HT1080 (cell line): ENCODE measurements at places on chromosomes 16 and 17. TPM values are rescaled to one million over a fixed set of nuclear protein-coding genes. Genes with fewer than 3 reads are reported as not detected.

- DNase-seq, result no peak
These were observed 29.1 kb downstream of the EFCAB13 start for GRCh38 chr17:47352848-47353247.

DNA sequence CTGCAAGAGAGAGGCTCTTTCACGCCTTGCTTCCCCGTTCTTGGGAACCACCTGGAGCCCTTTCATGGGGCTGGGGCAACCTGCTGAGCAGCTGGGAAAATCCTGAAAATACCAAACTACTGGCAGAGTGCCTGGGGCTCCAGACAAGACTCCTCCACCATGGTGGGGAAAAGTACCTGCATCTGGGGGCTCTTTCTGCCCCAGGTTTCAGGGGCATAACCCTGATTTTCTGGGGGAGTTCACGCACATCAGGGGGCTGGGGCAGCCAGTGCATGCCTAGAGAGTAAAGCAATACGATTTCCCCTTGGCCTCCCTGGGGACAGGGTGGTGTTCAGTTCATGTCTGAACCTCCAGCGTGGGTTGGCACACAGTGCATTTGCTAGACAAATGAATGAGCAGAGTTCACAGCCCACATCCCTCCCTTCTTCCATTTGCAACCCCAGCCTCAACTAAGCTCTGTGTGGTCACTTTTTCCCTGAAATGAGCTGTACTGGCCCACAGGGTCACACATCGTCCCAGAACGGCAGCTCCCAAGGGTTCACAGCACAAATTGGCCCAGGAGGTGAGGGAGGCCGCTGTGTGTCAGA lies 5.2 kb upstream of the CDC42EP4 start:
- no peak for DNase-seq

The KRTAP3-2 gene
- not detected in 2 replicates for total RNA-seq

The PRAC2 gene
- total RNA-seq, result not detected in 2 replicates

The EFCAB3 gene
- total RNA-seq, result not detected in 2 replicates

The PVALEF gene
- not detected in 2 replicates for total RNA-seq

GRCh38 chr16:74793571-74793970 lies 19.0 kb upstream of the FA2H start:
- no peak for DNase-seq

DNA sequence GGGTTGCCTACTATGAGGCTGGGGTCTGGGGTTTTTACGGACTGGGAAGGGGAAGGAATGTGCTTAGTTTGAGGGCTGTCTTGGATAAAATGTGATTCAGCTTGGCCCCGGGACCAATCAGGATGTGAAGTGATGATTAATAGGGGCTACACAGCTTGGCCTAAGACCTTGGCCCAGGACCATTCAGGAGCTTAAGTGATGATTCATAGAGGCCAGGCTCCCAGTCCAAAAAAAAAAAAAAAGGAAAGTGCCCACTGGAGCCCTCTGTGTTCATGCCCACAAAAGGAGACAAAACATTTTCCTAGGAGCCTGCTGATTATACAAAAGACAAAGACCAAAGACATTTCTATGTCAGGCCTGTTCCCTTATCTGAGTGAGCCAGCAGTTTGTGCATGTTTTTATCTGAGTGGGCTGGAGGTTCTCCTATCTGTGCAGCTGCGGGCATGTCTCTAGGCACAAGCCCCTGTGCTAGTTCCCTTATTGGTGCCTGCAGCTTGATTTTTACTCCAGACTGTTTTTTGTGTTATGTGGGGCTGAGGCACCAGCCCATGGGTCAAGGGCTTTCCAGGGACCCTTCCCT lies 898.2 kb upstream of the GOT2 start:
- DNase-seq, result peak; percentile 93

DNA sequence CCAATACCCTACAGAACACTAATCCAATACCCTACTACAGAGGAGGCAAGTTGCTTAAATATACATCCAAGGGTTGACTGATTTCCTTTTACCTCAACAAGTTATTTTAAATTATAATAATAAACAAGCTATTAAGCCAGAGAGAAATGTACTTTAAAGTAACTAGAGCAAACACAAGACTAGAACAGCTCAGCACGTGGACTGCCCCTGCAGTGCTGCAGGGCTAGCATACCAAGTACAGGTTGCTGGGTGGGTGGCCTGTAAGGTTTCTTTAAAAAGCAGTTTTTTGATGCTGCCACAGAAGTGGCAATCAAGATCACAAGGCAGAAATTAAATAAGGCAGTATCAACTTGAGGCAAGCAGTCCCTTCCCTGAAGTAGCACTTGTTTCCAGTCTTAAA lies 63.5 kb downstream of the PARN start:
- DNase-seq, result no peak

DNA sequence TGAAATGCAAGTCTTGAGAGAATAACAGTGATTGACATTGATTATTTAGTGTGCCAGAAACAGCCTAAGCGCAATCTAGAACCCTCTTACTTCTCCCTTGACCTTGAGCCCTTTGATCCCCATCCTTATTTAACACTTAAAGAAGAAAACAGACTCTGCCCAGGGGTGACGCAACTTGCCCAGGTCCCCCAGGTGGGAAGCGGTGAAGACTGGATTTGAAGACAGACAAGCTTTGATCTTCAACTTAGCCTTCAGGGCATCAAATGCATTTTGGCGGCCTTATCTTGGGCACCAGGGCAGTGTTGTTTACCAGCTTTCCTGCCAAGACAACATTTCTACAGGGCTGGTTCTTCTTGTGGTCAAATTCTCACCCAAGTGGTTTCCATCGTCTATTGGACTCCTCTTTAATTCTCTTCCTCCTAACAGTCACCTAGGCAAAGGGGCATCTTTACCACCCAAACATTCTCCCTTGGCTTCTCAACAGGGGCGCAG lies 8.9 kb upstream of the CIITA start:
- no peak for DNase-seq

The TVP23A gene
- not detected in 2 replicates for total RNA-seq

DNA sequence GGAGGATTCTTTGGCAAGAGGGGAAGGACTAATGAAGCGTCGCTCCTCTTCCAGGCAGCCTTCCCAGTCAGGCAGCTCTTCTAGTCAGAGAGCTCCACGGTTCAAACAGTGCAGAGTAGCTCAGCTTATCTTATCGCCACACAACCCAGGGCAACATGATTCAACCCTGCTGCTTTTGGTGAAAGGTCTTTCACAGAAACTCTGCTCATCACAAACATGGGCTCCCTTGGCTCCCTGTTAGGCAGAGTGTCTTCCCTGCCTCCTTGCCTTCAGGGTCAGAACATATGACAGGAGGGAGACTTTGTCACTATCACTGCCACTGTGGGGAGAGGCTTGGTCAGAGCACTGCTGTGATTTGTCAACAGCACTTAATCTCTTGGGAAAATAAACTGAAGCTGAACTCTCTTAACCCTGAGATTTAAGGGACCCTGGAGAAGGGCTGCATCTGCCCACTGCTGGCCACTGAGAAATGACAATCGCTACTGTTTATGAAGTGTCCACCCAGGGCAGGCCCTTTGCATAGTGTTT lies 6.9 kb upstream of the SLC13A2 start:
- no peak for DNase-seq

DNA sequence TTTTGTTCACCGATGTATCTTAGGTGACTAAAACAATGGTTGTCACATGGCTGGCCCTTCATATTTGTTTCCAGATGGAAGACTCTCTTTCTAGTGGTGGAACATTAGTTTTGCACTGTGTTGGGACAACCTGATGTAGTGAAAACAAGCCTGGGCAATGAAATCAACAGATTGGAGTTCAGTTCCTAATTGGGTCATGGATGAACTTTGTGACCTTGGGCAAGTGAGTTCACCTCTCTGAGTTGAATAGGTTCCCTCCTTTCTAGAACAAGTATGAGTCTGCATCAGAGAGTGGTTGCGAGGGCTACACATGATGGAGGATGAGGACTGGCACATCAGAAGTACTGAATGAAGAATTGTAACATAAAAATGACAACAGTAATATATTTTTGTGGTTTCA lies 2.1 kb upstream of the NKD1 start:
- DNase-seq, result no peak
